Fibroblast of villous mesenchyme (primary cell): ENCODE measurements at places on chromosomes 12 and 14.

DNA sequence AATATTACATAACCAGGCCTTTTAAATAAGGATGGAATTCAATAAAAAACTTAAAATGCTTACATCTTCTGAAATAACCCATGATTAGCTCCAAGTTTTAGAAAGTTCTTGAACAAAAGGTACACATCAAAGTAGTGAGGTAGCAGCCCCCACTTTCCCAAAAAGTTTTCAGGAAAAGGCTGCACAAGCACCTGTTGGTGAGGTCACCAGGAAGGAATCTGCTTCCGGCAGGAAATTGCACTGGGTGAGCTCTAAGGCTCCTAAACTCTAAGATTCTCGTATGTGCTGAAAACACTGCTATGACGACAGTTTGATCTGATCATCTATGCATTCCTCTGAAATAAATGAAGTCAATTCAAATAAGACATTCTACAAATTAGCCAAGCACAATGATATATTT lies 34.3 kb upstream of the TTC7B start:
- peak; percentile 46 for DNase-seq

DNA sequence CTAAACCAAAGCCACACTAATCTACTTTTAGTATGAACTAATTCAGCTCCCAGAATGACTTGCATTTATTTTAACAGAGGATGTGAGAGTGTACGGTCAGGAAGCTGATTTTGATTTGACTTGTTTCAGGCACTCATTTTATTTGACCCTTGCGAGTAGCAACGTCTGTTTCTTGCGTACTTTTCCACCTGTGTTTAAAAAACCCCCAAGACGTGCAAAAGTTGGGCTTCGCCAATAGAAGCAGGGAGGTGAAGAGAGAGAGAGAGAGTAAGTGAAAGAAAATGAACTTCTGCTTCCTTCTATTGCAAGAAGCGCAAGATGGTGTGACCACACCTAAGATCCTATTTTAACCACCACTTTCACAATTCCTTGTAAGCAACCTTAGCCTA lies 6.7 kb upstream of the SLC15A4 start:
- DNase-seq = no peak

GRCh38 chr14:105363847-105364708 lies 34.3 kb upstream of the TEX22 start:
- DNase-seq = peak; percentile 35

- DNase-seq = peak; percentile 75
Measured at GRCh38 chr12:24770334-24770733, 178.6 kb downstream of the BCAT1 start.
